CD4-positive, alpha-beta T cell treated with Interleukin-4 for 1 hour (primary cell): ENCODE measurements at places on chromosomes 12 and 14.

DNA sequence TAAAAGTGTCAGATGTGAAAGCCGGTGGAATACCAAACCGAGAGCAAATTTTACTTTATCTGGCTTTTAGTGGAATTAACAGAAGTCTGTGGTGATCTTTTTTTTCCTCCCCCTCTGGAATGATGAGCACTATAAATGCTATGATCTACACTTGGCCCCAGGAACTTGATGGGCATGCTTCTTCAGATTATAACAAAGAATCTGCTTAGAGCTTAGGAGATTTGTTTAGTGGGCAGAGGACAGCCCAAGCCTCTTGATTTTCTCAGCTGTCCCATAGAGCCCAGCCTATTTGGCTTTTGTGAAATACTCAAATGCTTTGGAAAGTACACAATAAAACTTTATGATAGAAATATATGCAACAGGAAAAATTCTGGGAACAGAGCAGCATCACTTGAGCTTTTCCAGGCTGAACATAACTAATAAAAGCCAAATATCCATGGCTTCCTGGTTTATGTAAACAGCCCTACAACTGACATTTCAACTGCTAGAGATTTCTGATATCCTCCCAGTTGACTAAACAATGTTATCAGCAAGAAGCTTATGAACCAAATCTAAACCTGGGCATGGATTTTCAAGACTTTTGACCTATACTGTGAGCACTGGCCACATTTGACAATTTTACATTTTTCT is 149.6 kb downstream of the PLXNC1 start:
- no peak for DNase-seq

- no peak for DNase-seq
Measured at GRCh38 chr12:111642681-111643426, 42.9 kb downstream of the BRAP start.

DNA sequence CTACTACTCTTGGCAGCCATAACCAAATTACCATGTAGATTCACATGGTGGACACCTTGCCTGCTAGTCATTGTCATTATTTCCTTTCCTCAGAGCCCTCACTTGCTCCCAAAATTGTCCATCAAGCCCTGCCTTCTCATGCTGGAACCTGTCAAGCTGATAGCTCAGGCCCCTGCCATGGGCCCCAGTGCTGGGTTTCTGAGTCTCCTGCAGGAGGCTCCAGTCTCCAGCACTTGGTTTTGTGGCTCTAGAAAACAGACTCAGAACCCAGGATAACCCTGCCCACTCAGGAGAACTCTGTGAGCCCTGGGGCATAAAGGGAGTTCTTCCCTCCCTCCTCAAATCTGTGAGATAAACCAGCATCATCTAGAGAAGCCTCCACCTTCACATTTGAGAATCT is 10.8 kb downstream of the KRT71 start:
- no peak for DNase-seq

GRCh38 chr14:79708426-79709388 is 502.6 kb downstream of the DIO2 start:
- DNase-seq, result no peak

DNA sequence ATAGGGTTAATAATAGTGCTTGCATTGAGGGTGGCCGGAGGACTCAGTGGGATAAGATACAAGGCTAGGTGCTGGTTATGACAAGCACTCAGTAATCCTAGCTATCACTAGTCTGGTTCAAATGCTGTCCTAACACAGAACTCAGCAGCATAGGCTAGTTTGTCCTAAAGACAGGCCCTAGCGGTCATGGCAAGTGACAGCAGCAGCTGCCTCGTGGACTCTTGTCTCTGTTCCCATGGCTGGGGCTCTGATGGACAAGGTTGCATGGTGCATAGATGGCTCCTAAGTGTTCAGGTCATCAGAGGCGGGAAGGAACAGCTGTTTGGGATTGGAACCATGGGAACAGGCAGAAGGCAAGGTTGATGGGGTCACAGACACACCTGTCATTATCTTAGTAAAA is 42.4 kb upstream of the IGF1 start:
- DNase-seq, result no peak

- DNase-seq, result no peak
Measured at GRCh38 chr14:46401066-46401465, 250.5 kb downstream of the RPL10L start.

- DNase-seq, result no peak
Measured at GRCh38 chr12:98592825-98593322, 612 bp upstream of the SLC25A3 start.

DNA sequence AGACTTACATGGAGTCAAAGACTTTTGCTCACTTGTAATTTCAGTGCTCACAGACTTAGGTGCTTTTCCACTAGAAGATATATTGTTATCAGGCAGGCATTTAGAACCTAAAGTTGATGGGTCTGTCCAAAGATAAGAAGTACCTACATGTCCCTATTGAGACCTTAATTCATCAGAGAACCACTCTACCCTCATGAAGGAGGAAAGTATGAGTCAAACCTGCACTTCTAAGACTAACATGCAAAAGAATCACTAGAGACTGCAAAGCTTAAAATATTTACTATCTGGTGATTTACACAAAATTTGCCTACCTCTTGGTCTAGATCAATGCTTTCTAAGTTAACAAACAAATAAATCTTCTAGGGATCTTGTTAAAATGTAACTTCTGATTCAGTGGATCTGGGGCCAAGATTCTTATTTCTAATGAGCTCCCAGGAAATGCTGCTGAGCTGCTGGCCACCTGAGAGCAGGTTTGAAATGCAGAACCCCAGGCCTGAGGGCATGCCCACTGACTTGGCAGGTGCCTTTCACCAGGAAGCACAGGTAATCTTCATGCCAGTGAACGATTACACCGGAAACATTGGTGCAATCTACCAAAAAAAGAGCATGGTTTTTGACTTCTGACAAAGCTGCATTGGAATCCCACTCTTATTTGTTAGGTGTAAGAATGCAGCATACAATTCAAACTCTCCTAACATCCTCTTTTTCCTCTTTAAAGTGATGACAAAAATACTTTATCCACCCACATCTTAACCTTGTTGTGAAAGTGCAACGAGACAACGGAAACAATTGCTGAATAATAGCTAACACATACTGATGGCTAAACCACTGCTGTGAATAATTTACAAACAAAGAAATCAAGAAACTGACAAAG is 214.2 kb downstream of the ADAMTS20 start:
- no peak for DNase-seq

GRCh38 chr12:43277651-43278540 is 274.1 kb downstream of the ADAMTS20 start:
- DNase-seq, result no peak

DNA sequence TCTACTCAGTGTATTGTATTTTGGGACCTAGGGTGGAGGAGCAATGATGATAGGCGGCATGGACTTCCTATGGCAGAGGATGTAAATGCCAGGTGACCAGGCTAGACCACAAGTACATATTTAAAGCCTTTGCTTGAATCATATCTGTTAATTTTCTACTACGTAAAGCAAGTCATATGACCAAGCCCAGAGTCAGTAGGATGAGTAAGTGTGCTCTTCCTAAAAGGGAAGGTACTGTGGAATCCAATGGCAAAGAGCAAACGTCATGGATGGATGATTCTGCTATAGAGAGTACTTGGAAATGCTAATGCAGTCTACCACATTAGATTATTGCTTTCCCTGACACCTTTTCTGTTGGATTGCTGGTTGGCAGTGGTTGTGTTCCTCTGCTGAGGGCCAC is 16.8 kb downstream of the GPATCH2L start:
- no peak for DNase-seq

- DNase-seq, result no peak
Measured at GRCh38 chr12:57200497-57200896, 16.1 kb upstream of the NXPH4 start.

GRCh38 chr14:104166698-104167097 is 28.3 kb downstream of the KIF26A start:
- no peak for DNase-seq

GRCh38 chr12:32755654-32756475 is at the start of gene YARS2:
Gene YARS2 (minus strand): TSS chr12:32755897. CDS start chr12:32755874, 23 bp downstream.
- DNase-seq, result peak; percentile 93

DNA sequence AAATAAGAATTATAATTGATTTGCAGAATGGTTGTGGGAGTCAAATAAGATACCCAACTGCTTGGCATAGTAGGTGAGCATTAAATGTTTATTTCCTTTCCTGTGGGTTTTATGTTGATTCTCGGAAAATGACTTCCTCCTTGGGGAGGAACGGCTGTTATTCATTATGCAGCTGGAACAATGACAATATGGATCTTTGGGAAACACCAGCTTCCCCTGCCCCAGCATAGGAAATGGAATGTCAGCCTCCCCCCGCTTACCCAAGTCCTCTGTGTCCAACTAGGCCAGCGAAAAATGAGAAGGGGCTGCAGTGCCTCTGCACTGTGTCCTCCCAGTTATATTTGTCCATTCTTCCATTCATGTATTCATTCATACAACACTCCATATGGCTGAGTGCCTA is 11.7 kb upstream of the CCDC177 start:
- DNase-seq, result no peak

DNA sequence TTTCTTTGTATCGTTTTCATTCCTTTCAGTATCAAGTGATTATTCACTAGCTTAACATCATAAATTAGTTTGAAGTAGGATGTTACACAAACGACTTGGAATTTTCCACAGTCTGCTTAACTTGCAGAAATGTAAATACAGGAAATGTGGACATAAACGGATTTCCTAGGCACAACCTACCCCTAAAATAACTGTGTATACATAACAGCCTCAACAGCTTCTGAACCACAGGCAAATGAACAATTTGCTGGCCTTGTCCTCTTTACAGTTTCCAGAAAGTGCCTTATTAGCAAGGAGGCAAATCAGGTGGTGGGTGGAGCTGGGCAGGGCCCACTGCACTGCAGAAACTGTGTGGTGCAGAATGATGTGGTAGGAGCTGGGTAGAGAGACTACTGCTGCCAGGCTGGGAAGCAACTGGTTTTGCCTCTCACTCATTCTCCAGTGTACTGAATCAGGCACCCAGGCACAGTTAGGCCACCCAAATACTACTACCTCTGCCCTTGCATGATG is 14.1 kb downstream of the DRAM1 start:
- DNase-seq, result no peak

DNA sequence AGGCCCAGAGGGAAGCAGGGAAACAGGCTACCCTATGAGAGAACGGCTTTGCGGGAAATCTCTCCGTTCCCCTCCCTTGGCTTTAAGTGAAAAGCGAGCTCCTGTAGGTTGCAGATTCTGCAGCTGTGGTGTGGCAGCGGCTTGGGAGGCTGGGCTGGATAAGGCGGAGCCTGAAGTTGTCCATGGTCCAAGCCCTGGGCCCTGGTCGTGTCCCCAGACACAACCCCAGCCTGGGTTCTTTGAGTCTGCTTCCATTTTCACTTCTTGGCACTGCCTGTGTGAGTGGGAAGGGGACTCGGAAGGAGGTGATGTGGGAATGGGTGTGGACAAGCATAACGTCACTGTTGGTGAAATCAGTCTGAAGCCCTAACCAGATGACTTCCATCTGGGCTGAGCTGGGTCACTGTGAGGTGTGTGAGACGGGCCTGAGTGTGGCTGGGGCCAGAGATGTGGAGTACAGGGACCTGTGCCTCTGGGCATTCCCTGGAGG is 43.0 kb upstream of the CTDSP2 start:
- DNase-seq, result no peak

DNA sequence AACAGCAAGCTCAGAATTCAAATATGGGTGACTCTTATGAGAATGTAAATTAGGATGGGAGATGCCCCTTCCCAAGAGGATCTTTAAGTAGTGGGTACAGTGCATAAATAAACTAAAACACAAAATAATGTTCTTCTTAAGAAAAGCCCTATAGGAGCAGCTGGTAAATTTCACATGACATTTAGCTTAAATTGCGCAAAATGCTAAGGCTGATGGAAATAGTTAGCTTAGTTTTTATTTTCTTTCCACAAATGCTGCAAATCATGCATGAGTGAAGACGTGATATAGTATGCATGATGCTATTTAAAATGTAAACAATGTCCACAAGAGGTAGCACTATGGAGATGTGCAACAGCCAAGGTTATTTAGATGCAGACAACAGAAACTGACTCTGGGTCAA is 328.1 kb downstream of the ATP23 start:
- DNase-seq, result no peak

DNA sequence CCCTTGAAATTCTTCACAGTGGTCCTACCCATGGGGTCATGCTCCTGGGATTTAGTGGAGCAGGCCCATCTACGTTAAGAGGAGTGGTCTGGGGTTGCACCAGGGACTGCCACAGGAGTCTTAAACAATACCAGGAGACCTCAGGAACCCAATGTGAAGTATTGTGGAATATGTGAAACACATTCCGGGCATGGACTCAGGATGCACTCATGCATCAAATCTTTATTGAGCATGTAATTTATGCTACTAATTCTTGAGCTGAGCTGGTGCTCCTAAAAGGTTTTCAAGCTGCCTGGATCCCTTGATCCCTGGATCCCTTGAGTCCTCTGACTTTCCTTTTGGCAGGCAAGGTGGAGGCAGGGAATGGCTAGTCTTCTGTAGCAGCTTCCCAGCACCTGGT is 8.8 kb downstream of the SERPINA10 start:
- DNase-seq, result no peak

- DNase-seq, result no peak
Measured at GRCh38 chr12:129641926-129642325, 261.9 kb downstream of the TMEM132D start.

- no peak for DNase-seq
Measured at GRCh38 chr12:51763743-51764142, 84.8 kb downstream of the FIGNL2 start.
